ENCODE measurements at places on chromosomes 3 and 15.
A peak's percentile ranks its signal among the peaks of the same experiment; 100 is the strongest.

GRCh38 chr15:42036112-42036905 is 15.5 kb upstream of the PLA2G4E start:
- DNase-seq = no peak

- DNase-seq = no peak
Measured at GRCh38 chr3:142946861-142947260, 16.6 kb downstream of the PAQR9 start.

DNA sequence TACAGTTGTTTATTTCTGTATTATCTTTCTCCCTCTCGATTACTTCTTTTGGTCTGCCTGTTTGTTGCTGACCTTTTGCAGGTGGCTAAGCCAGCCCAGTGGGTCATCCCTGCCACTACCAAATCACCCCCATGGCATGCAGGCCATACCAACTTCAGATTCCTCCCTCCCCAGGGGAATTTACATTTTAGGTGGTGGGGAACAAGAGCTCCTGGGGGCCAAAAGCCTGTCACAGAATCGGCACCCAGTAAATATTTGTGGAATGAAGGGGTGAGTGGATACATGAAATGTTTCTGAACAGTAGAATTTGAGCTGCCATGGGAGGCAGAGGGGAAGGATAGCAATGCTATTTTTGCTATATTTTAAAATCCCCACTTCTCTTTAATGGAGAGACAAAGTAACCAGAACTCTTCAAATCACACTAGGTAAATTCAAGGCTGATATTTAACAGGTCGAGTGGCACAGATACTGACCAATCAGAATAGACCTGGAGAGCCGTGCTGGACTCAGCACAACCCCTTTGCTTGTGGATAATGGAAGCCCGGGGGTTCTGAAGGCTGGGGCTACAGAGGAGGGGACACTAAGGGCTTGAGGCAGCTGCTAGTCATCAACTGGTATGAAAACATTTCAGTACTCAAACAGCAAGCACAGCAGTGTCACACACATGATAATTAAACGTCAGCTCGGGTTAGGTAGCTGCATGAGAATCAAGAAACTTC is 54.3 kb upstream of the SMAD3 start:
- DNase-seq = no peak

DNA sequence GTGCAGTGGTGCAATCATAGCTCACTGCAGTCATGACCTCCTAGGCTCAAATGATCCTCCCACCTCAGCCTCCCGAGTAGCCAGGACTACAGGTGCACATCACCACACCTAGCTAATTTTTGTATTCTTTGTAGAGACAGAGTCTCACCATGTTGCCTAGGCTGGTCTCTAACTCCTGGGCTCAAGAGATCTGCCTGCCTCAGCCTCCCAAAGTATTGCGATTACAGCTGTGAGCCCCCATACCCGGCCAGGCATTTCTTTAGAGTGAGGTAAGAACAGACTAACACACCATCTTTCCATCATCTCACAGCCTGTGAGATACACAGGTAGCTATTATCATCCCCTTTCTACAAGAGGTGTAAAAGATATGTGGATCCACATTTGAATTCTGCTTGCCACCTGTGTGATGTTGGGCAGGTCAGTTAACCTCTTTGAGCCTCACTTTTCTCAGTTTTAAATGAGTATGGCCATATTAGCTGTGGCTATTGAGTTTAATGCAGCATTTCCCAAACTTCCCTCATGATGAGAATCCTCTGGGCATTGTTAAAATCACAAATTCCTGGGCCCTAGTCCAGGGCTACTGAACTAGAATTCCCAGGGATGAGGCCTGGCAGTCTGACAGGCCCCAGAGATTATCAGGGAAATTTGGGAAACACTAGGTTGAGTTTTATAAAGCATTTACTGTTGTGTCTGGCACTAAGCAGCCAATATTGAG is 46.0 kb downstream of the ANP32A start:
- DNase-seq = no peak

DNA sequence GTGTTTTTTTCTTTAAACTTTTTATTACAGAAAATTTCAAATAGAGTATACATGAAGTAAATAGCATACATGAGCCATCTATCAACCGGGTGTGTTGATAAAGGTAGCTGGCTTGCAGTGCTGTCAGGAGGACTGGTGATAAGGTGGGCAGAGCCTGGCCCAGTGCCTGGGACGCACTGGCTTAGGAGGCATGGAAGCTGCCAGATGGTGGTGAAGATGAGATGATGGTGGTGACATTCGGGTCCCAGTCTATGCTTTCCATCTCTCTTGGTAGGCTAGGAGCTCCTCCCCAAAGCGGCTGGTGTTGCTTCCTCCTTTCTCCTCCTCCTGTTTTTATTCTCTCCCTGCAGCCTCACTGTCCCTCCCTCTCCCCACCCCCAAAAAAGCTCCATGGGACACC is 101.7 kb downstream of the ADCY5 start:
- DNase-seq = no peak

DNA sequence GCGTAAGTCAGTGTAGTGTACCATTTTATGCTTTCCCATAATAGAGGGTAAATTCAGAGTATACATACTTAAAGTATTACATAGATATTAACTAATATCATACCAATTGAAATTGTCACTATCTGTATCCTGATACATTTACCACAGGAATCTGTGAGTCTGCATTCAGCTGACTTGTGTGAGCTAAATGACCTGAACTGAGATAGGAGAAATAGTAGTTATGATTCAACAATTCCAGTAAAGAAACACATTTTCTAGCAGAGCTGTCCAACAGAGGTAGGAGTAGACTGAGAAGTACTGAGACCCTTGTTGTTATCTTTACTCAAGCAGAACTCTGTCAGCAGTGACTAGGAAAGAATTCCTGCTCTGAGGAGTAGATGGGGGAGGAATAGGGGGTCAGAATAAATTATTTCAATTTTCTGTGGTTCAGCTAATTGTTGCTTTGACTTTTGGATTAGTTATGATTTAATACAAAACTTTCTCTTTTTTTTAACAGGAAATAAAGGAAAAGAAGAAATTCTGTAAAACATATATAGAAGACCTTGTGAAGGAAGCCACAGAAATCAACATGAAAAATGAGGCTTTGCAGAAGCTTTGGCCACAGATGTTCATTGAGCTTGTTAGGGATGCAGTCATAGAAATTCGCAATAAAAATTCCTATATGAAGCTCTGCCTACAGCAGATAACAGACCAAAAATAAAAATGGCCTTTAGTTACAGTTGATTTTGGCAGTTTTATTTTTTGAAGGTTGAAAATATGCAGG is 66.2 kb upstream of the THSD4 start:
- no peak for DNase-seq

GRCh38 chr3:16883057-16883722 is 1.6 kb upstream of the PLCL2 start:
- DNase-seq = no peak

GRCh38 chr3:46670000-46670890 is 23.2 kb downstream of the ALS2CL start:
- no peak for DNase-seq

- DNase-seq = no peak
Measured at GRCh38 chr3:100454677-100455076, 37.7 kb upstream of the TMEM45A start.

DNA sequence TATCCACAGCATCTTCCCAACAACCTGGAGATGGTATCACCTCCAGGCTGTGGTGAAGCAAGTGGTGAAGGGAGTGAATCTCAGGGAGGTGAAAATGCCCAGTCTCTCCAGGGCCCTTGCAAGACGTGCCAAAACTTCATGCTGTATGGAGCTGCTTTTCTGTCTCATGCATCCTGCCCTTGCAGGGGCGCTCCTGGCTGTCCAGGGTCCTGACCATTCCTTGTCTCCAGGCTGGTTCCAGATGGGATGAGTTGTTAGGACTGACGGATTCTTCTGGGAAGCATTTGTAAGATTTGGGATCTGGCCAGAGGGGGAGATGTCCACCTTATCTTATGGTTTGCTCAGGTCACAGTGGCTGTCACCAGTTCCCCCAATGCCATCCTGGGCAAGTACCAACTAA is 15.8 kb downstream of the TGM4 start:
- no peak for DNase-seq

- no peak for DNase-seq
Measured at GRCh38 chr3:135138776-135139175, 343.7 kb downstream of the EPHB1 start.

GRCh38 chr3:66076861-66077470 is 38.2 kb upstream of the MAGI1 start:
- DNase-seq = no peak

GRCh38 chr15:67240235-67241131 is 14.0 kb downstream of the AAGAB start:
- DNase-seq = peak; percentile 18

DNA sequence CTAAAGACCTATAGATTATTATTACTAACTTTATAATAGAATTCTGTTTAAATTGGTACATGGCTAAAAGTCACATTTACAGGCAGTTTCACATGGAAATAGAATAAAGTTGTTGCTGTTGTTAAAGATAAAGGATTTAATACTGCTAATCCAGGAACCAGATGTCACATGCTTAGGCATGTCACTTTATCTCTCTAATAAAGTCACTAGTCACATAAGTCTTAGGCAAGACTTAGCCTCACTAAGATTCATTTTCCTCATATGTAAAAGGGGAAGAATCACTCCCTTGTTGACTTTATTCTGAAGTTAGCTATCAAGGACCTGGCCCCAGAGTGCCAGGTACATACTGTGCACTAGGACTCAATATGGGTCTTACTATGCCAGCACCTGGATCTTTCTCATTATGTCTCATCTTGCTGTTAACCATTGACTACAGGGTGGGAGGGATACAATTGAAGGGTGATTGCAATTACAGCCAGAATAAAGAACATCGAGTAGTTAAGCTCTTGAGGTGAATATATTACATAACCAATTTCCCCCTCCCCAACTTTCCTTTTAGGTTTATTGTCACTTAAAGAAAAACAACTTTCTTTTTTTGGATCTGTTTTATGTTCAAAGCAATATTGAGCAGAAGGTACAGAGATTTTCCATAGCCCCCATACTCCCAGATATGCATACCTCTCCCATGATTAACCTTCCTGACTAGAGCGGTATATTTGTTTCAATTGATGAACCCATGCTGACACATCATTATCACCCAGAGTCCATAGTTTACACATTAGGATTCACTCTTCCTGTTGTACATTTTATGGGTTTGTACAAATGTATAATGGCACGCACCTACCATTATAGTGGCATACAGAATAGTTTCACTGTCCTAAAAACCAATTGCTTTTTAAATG is 36.6 kb downstream of the LNP1 start:
- DNase-seq = no peak

GRCh38 chr3:179688850-179689249 is 36.0 kb downstream of the USP13 start:
- DNase-seq = no peak

DNA sequence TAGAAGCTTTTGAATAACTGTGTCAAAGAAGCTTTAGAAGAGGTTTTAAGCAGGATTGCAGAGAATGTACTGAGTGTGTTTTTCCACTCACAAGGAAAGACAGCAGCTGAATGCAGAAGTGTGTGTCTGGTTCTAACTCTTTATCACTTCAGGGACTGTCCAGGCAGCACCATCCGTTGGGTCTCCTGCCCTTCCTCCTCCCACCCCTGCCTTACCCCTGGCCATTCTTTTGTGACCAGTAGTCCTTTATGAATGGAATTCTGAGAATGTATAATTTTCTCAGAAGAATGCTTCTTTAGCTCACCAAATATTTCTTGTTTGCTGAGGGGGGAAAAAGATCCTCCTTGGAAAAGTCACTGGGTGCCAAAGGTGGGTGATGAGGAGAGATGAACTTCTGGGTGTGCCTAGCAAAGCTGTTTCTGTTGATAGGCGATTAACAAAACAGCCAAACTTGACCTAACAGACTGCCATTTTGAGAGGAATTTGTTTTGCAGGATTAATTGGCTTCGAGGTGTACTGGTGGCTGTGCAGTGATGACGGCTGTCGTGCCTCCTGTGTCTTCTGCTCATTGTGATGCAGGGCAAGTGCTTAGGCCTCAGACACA is 70.9 kb downstream of the IGF1R start:
- DNase-seq = no peak

DNA sequence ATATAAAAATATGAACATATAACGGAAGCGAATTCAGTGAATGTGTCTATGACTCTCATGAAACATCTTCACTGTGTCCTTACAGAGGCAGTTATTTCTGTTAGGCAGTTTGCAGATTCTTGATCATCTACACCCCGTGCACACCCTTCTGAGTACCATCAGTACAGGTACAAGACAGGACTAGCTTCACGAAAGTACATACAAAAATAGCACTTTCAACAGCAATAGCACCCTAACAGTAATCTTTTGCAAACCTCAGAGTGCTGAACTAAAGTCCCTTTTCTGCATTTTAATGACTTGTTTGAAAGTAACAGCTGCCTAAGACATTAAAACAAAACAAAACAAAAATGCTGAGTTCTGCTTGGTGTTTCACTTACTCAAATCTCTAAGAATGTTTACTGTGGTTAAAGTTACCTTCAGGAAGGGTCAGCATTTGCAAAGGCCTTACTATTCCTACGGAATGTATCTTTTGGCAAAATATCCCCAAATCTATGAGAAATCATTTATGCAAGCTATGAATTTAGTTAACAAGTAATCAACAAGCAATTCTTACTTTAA is 104.1 kb downstream of the CNTN3 start:
- no peak for DNase-seq

GRCh38 chr3:160951642-160952487 is 153.3 kb downstream of the B3GALNT1 start:
- no peak for DNase-seq

GRCh38 chr3:16305111-16305541 is 40.1 kb downstream of the OXNAD1 start:
- DNase-seq = peak; percentile 24

- no peak for DNase-seq
Measured at GRCh38 chr15:67520321-67521028, 456 bp upstream of the C15orf61 start.

- no peak for DNase-seq
Measured at GRCh38 chr3:197183582-197183981, 114.8 kb downstream of the DLG1 start.

DNA sequence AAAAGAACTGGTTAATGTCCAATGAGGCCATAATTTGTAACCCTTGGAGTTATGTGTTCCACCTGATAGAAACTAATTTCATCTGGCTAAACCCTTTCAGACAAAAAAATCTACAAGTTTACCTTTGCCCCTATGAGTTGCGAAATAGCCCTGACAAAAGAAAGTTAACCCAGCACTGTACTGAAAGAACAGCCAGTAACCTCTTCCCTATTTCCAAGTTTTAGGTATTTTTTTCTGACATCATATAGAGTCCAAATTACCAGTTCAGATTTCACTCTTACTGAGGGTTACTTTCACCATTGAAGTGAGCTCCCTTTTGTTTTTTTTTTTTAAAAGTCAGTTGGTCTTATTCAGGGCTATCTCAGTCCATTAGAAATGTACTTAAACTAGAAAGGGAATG is 42.8 kb upstream of the PTPRG start:
- DNase-seq = peak; percentile 32

DNA sequence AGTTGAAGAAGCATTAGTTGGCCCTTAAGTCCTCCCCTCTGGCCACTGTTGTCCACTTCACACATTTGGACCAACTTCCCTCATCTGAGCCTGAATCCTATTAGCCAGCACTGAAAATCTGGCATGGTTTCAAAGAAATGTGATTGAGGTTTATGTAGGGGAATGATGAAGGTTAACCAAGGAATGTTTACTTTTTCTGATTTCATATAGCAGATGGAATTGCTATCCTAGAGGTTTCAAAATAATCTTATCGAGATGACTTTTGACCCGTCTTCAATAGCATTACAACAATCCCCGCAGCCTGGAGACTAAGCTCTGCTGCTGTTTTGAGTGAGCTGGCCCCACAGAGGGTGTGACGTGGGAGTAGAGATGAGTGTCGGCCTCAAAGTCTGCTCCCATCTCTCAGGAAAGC is 200.8 kb upstream of the IL12A start:
- no peak for DNase-seq

Data from GM06990 (cell line).